A375 (cell line): ENCODE measurements at places on chromosomes 7 and 10. TPM values are rescaled to one million over a fixed set of nuclear protein-coding genes. Genes with fewer than 3 reads are reported as not detected.

ADRB1 gene
- total RNA-seq = 0.32 and 1.1 TPM in 2 replicates

MSMB gene
- not detected in 2 replicates for total RNA-seq

MEOX2 gene
- total RNA-seq = 45.1 and 52.5 TPM in 2 replicates

AKR1C8 gene
- total RNA-seq = 0.21 TPM in 1 of 2 replicates, not detected in the other

ADARB2 gene
- 0.60 and 1.3 TPM in 2 replicates for total RNA-seq

TUBB8 gene
- not detected in 2 replicates for total RNA-seq
